ENCODE measurements at places on chromosomes 5 and 9.
A peak's percentile ranks its signal among the peaks of the same experiment; 100 is the strongest.

DNA sequence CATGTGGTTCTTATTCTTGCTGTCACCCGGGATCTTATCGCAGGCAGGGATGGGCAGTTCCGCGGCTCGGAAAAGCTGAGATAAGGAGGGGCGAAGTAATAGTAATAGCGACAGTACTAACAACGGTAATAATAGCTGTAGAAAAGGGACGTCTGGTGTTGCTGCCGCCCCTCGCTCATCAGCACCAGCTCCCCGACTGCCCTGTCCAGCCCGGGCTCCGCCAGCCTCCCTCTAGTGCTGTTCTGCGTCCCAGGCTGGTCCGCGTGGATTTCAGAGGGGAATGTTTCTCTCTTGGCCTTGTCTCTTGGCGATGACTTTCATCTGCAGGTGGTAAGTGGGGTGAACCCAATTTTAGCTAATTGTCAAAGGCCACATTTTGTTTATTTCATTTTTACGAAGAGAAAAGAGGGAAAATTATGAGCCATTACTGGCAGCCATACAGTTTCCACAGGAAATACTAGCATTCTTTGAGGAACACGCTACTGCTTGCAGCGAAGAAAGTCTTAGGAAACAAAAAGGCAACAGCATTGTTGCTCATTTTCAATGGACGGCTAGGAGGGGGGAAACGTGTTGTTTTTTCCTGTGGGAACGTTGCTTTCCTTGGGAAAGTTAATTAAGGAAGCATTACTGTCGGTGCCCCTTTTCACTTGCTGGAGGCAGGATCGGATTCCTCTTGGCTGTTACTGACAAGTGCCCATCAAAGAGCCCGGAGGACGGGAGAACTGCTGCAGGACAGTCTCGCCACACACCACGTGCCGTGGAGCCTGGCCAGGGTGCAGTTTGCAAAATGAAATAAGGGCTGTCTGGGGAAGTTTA, 762 bp downstream of the SNCAIP start:
- DNase-seq = peak; percentile 70
- peaks cover 11% of the 10 kb centered on the region for H3K4me1 ChIP-seq
- H3K27me3 ChIP-seq = no peaks in the 10 kb centered on the region

- H3K36me3 ChIP-seq = no peaks in the 10 kb centered on the region
- peaks cover 35% of the 10 kb centered on the region for H3K4me1 ChIP-seq
- H3K27me3 ChIP-seq = no peaks in the 10 kb centered on the region
- no peak overlapping the region for H3K27ac ChIP-seq
Observed at GRCh38 chr9:33166231-33167083, 679 bp downstream of the B4GALT1 start.

- DNase-seq = no peak
- no peaks in the 10 kb centered on the region for H3K36me3 ChIP-seq
- no peaks in the 10 kb centered on the region for H3K27me3 ChIP-seq
- peaks cover 1% of the 10 kb centered on the region for H3K4me1 ChIP-seq
- no peak overlapping the region for H3K27ac ChIP-seq
Observed at GRCh38 chr5:6772886-6773285, 59.7 kb downstream of the TENT4A start.

- no peaks in the 10 kb centered on the region for H3K4me1 ChIP-seq
- DNase-seq = peak; percentile 67
- H3K27me3 ChIP-seq = no peaks in the 10 kb centered on the region
- no peaks in the 10 kb centered on the region for H3K36me3 ChIP-seq
Observed at GRCh38 chr5:108382784-108383330, 959 bp upstream of the FBXL17 start.

- no peaks in the 10 kb centered on the region for H3K27me3 ChIP-seq
- H3K27ac ChIP-seq = no peak overlapping the region
- H3K4me1 ChIP-seq = peaks cover 3% of the 10 kb centered on the region
- DNase-seq = peak; percentile 67
- no peak overlapping the region for H3K4me3 ChIP-seq
- no peaks in the 10 kb centered on the region for H3K36me3 ChIP-seq
Observed at GRCh38 chr5:56172241-56172640, 60.9 kb downstream of the ANKRD55 start.

DNA sequence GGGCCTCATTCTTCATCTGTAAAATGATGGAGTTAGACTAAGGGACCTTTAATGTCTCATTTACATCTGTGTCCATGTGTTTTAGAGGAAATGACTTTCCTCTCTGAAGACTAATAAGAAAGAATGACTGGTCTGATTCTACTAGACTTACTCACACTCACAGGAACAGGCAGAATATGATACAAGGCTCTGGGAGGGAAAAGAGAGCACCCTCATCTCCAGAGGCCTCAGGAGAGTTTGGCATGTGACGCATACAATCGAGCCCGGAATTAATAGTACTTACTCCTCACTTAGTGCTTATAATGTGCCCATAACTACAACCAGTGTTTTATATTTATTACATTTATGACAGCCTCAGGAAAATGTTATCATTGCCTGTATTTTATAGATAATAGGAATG, 608.7 kb downstream of the KCTD16 start:
- no peaks in the 10 kb centered on the region for H3K27me3 ChIP-seq
- H3K4me1 ChIP-seq = no peaks in the 10 kb centered on the region
- no peak overlapping the region for H3K4me3 ChIP-seq

GRCh38 chr5:84290161-84290560, 94.5 kb downstream of the EDIL3 start:
- no peaks in the 10 kb centered on the region for H3K4me1 ChIP-seq
- peak overlapping the region; percentile 89 for H3K27ac ChIP-seq

DNA sequence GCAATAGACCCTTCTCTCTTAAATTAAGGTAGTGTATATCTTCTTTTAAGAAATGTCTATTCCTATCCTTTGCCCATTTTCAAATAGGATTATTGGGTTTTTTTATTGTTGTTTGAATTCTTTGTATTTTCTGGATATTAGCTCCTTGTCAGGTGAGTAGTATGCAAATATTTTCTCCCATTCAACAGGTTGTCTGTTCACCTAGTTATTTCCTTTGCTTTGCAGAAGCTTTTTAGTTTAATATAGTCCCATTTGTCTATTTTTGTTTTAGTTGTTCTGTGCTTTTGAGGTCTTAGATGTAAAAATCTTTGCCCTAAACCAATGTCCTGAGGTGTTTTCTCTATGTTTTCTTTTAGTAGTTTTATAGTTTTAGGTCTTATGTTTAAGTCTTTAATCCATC, 104.7 kb downstream of the CWC27 start:
- no peak overlapping the region for H3K27ac ChIP-seq
- H3K4me1 ChIP-seq = no peaks in the 10 kb centered on the region
- H3K36me3 ChIP-seq = no peaks in the 10 kb centered on the region
- no peak for DNase-seq

DNA sequence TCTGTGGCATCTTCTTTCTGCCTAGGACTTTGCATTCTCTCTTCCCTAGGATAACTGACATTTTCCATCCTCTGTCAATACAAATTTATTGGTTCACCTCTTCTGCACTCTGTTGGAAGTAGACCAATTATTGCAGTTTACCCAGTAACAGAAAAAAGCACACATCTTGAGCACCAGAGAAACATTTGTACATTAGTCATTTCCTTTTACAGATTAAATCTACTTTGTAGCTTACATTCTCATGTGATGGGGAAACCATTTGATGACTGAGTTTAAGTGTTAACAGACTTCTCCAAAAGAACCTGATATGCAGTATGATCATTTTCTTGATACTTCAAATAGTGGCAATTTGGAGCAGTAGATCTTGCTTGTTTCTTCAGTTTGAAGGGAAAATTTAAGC, 1098.8 kb downstream of the DTWD2 start:
- H3K27me3 ChIP-seq = no peaks in the 10 kb centered on the region
- peak; percentile 80 for DNase-seq

- H3K36me3 ChIP-seq = no peaks in the 10 kb centered on the region
- no peaks in the 10 kb centered on the region for H3K27me3 ChIP-seq
- H3K4me3 ChIP-seq = no peak overlapping the region
- H3K27ac ChIP-seq = no peak overlapping the region
Observed at GRCh38 chr5:149364719-149365118, 6.9 kb downstream of the PCYOX1L start.

GRCh38 chr5:36177715-36178523, 26.0 kb downstream of the SKP2 start:
- no peak overlapping the region for H3K4me3 ChIP-seq
- no peaks in the 10 kb centered on the region for H3K4me1 ChIP-seq
- no peaks in the 10 kb centered on the region for H3K27me3 ChIP-seq
- H3K36me3 ChIP-seq = peaks cover 2% of the 10 kb centered on the region

DNA sequence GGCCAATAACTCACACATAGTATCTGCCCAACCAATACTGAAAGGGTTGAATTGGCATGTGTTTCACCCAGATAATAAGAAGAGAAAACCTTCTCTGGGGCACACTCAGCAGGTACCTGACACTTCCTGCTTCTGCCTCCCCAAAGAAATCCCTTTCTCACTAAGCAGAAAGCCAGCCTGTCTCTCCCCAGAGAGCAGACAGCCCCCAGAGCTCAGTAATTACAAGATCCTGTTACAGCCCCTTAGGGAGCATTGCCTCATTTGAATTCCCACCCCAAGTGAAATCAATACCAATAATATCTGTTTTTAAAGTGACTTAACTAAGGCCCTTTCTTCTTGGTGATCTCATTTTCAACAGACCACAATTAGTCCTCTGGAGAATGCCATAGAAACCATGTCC, 38.5 kb upstream of the FOXI1 start:
- H3K4me3 ChIP-seq = no peak overlapping the region
- DNase-seq = no peak
- H3K36me3 ChIP-seq = no peaks in the 10 kb centered on the region
- H3K4me1 ChIP-seq = no peaks in the 10 kb centered on the region

GRCh38 chr9:77421506-77422265, 226.4 kb downstream of the GNA14 start:
- no peaks in the 10 kb centered on the region for H3K27me3 ChIP-seq
- H3K4me1 ChIP-seq = peaks cover 2% of the 10 kb centered on the region
- no peak for DNase-seq
- peak overlapping the region; percentile 59 for H3K27ac ChIP-seq
- H3K36me3 ChIP-seq = no peaks in the 10 kb centered on the region
- H3K4me3 ChIP-seq = no peak overlapping the region

- peaks cover 8% of the 10 kb centered on the region for H3K27me3 ChIP-seq
- H3K27ac ChIP-seq = no peak overlapping the region
- DNase-seq = no peak
- no peaks in the 10 kb centered on the region for H3K36me3 ChIP-seq
- H3K4me3 ChIP-seq = no peak overlapping the region
Observed at GRCh38 chr5:175566697-175567096, 88.3 kb downstream of the SFXN1 start.

DNA sequence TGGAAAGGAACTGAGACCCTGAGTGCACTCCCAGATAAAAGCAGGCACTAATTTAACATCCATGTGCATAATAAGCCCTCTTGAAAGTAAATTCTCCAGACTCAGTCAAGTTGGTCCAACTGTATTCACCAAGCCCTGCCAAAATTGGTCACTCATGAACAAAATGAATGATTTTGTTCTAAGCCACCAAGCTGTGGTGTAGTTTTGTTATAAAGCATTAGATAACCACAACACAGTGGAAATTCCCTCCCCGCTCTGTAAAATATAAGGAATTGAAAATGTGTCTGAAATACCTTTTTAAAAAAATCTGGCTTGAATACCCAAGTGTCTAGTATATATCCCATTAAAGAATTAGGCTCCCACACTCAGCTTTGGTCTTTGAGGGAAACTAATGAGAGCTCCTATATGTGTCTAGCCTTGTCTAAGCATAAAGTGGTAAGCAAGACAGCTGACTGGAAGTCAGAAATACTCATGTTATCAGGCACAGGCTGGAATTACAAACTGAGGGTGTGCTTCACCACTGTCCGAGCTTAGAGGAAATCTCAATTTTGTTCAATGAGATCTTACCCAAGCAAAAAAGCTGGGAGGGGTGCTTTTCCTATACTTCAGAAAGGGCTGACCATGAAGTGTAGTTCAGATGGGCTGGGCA, 33.2 kb downstream of the IDNK start:
- H3K36me3 ChIP-seq = peaks cover 94% of the 10 kb centered on the region
- no peak overlapping the region for H3K27ac ChIP-seq
- no peaks in the 10 kb centered on the region for H3K4me1 ChIP-seq
- DNase-seq = no peak
- H3K27me3 ChIP-seq = no peaks in the 10 kb centered on the region

GRCh38 chr9:136088939-136089696, 6.0 kb downstream of the NACC2 start:
- peaks cover 55% of the 10 kb centered on the region for H3K36me3 ChIP-seq
- H3K27ac ChIP-seq = no peak overlapping the region
- no peak for DNase-seq
- no peak overlapping the region for H3K4me3 ChIP-seq
- H3K4me1 ChIP-seq = peaks cover 65% of the 10 kb centered on the region

- H3K27ac ChIP-seq = no peak overlapping the region
- DNase-seq = no peak
- H3K27me3 ChIP-seq = no peaks in the 10 kb centered on the region
- H3K4me3 ChIP-seq = no peak overlapping the region
Observed at GRCh38 chr5:150219142-150219541, 29.3 kb downstream of the SLC6A7 start.

- no peak for DNase-seq
- no peaks in the 10 kb centered on the region for H3K4me1 ChIP-seq
- H3K27ac ChIP-seq = no peak overlapping the region
Observed at GRCh38 chr5:39202597-39203274, 16.6 kb downstream of the FYB1 start.

DNA sequence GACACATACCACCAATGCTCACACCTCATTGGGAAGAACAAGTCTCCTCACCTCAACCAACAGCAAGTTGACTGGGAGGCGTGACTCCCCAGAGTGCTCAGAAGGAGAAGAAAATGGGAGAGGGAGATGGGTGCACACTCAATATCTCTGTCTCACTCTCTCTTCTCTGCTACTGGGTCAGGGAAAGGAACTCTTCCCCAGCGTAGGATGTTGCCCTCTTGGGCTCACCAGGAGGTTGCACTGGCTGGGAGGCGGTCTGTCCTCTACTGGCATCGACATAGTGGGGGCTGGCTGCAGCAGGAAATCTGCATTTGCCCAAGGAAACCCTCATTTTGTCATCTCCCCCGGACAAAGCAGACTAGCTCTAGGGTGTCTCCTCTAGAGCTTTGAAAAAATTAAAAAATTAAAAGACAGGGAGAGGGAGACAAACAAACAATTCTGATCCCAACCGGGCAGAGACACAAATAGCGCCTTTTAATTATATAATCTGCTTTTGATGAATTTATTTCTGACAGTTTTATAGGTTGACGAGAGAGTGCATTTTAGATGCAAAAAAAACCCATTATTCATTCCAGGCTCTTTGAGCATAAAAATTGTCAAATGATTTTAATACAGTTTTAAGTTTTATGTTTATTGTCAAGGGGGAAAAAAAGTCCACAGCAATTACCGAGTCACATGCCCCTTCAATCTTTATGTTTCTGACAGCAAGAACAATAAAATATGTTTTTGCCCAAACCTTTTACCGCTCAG, 179.3 kb upstream of the MVB12B start:
- no peaks in the 10 kb centered on the region for H3K36me3 ChIP-seq
- no peak overlapping the region for H3K27ac ChIP-seq
- H3K4me3 ChIP-seq = no peak overlapping the region
- no peaks in the 10 kb centered on the region for H3K4me1 ChIP-seq
- peaks cover 63% of the 10 kb centered on the region for H3K27me3 ChIP-seq

DNA sequence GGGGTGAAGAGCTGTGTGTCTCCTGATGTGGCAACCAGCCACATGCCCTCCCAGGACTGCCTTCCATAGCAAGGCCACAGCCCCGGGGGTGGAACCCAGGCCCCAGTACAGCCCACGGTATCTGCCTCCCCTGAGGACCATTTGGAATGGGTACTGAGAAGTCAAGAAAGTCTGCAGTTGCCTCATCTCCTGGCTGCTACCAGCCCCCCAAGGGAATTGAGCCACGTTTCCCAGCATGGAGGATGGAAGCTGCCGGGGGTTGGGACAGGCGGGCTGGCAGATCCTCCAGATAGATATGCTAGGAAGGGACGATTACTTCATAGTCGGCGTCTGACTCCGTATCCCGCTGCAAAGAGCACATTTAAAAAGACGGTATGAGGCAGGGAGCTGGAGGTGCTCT, 5.5 kb upstream of the DMRT2 start:
- no peak for DNase-seq
- peaks cover 7% of the 10 kb centered on the region for H3K27me3 ChIP-seq
- peak overlapping the region; percentile 47 for H3K4me3 ChIP-seq
- no peaks in the 10 kb centered on the region for H3K4me1 ChIP-seq
- H3K27ac ChIP-seq = no peak overlapping the region
- no peaks in the 10 kb centered on the region for H3K36me3 ChIP-seq

Data from mesenchymal stem cell (in vitro differentiated cells and primary cell).